Heart left ventricle (tissue), 16 donors: ENCODE measurements at places on chromosomes 6 and 20.

DNA sequence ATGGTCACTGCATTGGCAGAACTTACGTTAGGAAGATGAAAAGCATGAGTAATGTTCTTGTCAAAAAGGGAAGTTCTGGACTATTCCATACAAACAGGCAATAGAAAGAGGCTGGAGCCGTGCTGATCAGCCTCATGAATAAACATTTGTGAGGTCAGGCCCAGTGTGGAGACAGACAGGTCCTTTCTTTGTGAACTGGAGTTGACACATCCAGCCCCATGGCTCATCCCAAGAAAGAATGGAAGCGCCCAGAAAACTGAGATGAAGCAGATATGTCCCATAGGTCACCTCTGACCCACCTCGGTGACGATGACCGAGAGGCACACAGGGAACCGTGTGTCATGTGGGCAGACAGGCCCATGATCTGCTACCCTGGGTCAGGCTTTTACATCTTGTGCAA, 276.0 kb upstream of the SGK1 start:
- no peak for DNase-seq

DNA sequence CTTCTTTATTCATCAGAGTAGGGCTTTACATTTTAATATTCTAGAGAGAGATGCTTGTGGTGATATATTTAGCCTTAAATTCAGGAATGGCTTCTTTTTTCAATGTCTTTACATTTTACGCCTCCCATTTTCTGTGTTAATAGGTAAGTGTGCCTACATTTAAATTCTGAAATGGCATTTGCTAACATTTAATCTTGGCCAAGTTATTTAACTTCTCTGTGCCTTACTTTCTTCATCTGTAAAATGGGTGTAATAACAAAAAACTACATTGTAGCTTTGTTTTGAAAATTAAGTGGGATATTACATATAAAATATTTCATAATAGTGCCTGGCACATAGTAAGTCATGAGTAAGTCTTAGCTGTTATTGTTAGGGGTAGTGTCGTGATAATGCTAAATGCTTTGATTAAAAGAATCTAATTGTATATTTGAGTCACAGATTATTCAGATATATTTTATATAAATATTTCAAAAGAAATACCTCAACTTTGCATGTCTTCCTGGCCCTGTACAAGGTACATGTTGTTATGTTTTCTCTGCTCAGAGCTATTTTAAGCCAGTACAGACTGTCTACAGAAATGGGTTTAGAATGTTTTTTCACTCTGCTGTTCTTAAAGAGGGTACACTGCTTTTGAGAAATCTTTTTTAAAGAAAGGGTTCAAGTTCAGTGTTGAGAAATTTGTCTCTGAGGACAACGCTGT, 18.8 kb downstream of the CARMIL1 start:
- no peak for DNase-seq

DNA sequence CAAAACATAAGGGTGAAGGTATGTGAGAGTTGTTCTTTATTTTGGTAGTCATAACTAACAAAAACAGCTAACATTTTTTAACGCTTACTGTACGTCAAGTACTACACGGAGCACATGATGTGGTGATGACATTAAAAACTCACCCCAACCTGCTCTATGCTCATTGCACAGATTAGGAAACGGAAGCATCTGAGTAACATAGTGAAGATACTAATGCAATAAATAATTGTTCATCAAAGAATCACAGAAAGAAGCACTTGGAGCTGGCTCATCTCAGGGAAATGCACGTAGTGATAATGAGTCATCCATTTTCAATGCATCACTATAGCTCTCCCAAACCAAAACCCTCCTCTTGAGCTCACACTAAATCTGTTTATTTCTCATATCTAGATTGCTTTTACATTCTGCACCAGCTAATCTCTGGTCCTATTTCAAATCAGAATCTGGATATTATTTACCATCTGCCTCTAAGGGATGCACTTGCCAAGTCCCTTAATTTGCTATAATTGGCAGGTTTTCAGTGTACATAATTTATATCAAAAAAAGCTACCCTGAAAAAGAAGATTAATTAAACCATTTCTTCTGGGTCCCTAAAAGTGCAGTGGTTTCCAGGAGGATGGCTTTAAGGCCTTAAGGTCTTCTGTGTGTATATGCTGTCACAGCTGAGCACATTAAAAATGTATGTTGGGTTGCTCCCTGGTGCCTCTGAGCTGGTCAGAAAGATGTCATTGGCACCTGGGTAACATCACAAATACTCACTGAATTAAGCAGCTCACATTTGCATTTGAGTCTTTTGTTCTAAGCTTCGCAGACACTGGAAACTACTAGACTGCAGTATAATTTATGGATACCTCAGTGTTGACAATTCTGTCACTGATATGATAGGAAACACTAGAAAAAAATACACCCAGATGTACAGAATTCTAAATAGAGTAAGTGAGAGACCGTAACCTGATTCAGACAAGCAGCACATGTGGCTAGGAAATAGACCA, 677.4 kb upstream of the CITED2 start:
- no peak for DNase-seq

- no peak for DNase-seq
Observed at GRCh38 chr20:25160467-25160866, 35.0 kb upstream of the ENTPD6 start.

- DNase-seq, result no peak
Observed at GRCh38 chr20:48390981-48391380, 436.8 kb downstream of the PREX1 start.

DNA sequence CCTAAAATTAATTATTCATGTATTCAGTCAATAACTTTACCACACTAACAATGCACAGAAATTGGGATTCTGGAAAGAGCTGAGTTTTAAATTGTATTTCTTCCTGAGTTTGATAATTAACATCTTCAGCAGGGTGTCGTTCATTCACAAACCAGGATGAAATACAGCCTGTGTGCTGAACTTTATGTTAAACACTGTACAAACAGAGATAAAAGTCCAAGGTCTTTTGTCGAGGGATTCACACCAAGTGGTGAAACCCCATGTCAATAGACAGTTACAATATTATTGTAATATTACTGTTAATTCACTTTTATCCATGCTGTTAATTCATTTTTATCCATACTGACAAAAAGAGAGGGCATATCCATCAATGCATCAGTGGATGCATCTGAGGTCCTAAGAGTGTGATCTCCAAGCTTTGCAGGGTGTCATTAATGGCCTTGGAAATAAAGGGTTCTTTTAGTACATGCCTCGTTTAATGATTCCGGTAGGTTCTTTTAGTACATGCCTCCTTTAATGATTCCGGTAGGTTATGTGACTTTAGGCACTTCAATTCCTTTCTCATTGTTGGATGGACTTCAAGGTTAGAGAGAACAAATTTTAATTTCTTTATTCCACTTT, 234.3 kb downstream of the PLCB1 start:
- DNase-seq, result no peak

DNA sequence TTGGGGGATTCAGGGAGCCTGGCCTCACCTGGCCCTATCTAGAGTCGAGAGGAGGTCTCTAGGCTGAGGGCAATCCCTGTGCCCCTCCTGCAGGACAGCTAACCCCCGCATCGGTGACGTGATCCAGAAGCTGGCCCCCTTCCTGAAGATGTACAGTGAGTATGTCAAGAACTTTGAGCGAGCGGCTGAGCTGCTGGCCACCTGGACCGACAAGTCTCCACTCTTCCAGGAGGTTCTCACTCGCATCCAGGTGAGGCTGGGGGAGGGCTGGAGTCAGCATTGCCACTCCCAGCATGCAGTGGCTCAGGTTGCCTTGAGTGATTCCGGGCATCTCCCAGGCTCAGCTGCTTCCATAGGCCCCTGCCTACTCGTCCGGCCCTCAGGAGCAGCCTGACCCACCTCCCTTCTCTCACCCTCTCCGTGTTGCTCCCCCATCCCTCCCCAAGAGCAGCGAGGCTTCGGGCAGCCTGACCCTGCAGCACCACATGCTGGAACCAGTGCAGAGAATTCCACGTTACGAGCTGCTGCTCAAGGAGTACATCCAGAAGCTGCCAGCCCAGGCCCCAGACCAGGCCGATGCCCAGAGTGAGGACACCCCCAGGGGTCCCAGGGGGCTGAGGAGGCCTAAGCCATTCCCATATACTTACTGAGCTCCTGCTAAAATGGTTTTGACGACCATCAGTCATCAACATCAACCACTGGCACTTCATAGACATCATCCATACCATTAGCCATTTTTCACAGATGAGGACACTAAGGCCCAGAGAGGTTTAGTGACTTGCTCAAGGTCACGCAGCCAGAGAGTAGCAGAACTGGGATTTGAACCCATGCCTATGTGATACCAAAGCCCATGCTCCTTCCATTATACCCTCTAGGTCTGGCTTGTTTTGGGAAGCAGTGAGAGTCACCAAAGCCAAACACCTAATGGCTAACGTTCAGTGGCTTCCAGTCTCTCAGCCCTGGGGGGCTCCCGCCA, 8.3 kb downstream of the FGD2 start:
- DNase-seq, result no peak

DNA sequence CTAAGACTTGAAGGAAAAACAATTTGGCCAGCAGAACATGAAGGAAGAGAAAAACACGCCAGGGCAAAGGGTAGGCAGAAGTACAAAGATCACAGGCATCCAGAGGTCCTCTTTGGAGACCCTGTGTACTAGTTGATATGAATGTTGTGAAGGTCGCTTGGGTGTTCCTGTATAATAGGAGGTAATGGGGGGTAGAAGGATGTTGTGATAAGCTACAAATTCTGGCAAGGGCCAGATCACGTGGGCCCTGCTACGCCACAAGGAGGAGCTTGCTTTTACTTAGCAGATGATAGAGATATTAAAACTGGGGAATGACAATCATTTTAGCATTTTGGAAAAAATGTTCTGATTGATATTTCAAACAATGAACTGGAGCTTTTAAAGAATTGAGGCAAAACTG, 878 bp upstream of the HLA-DMA start:
- no peak for DNase-seq

- peak; percentile 38 for DNase-seq
Observed at GRCh38 chr20:61608275-61609085, 356.4 kb downstream of the CDH4 start.

DNA sequence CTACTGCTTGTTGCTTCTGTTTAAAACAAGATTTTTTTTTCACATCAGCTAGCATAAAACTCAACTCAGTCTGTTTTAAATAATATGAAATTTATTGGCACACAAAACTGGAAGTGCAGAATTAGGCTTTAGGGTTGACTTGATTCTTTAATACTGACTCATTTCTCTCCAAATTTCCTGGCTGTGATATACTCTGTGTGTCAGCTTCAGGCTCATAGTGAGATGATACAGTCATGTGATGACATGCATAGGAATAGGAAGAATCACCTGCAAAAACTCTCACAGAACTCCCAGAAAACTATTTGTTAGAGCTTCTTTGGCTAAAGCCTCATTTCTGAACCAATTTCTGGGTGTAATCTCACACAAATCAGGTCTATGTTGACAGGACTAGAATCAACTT, 1068.0 kb upstream of the EPHA7 start:
- DNase-seq, result no peak

GRCh38 chr20:25139029-25139705, 56.3 kb upstream of the ENTPD6 start:
- DNase-seq, result no peak

- DNase-seq, result no peak
Observed at GRCh38 chr6:3343089-3343883, 84.5 kb downstream of the PSMG4 start.

- DNase-seq, result no peak
Observed at GRCh38 chr6:36692220-36692619, 5.4 kb upstream of the RAB44 start.

DNA sequence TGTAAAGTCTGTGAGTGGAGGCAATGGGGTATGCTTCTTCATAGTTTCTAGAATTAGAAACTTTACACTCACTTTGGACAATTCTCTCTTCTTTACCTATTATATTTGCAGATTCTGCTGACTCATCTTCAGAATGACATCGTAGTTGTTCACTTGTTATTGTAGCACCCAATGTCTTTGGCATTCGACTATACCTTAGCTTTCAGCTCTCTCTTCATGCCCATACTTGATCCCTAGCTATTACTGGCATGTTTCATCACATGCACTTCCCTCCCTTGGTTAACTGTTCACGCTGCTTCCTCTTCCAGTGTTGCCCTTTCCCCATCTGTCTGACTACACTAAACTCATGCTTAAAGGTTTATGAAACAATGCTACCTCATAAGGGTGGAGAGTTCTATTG, 298.1 kb upstream of the TCF21 start:
- DNase-seq, result no peak

- no peak for DNase-seq
Observed at GRCh38 chr6:71138376-71138775, 150.2 kb upstream of the OGFRL1 start.

DNA sequence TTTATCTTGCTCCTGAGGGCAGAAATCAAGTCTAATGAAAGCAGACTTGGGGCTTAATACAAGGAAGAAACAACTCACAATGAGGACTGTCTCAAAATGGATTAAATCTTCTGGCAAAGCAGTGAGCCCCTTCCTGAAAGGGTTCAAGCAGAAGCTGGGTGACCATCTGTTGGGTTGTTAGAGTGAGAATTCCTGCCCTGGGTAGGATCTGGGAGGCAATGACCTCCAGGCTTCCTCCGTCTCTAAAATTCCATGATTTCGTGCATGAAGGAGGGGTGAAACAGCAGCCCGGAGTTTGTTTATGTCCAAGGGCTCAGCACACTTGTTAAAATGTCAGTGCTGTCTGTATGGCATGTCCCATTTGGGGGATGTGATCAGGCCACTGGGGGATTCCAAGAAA, 64.0 kb upstream of the KCNK16 start:
- DNase-seq, result no peak

DNA sequence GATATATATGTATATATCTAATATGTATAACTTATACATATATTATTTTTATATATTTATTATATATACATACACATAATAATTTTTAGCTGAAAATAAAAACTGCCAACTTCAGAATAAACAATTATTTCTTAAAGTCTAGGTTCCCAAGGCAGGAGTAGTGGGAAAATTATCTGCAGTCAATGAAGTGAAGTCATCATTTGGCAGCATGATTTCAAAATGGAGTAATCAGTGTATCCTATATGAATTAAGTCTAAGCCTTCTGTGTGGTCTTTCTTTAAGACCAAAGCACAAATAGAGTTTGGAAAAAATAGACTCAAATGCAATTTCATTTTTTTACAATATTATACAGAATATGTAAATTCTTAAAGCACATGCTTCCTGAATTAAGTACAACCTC, 251.0 kb downstream of the SAMD5 start:
- no peak for DNase-seq

GRCh38 chr20:61643656-61644377, 391.8 kb downstream of the CDH4 start:
- no peak for DNase-seq

DNA sequence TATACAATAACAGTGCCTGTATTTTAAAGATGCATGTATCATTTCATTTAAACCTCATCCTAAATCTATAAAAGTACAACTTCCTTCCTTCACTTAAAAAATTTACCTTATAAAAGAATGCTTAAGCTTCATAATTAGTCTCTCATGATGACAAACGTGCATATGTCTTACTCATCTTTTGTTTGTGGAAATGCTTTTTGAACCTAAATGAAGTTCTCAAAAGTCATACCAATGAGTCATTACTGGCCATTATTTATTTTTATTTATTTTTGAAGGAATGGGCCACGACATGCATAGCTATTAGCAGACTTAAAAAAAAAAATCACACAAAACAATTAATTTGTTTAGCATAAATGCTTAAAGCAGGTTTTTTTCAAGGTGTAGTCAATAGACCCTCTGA, 3.7 kb downstream of the TFB1M start:
- DNase-seq, result no peak
